Globus pallidus (tissue), 1 donor: ENCODE measurements at places on chromosomes 5 and 9.

DNA sequence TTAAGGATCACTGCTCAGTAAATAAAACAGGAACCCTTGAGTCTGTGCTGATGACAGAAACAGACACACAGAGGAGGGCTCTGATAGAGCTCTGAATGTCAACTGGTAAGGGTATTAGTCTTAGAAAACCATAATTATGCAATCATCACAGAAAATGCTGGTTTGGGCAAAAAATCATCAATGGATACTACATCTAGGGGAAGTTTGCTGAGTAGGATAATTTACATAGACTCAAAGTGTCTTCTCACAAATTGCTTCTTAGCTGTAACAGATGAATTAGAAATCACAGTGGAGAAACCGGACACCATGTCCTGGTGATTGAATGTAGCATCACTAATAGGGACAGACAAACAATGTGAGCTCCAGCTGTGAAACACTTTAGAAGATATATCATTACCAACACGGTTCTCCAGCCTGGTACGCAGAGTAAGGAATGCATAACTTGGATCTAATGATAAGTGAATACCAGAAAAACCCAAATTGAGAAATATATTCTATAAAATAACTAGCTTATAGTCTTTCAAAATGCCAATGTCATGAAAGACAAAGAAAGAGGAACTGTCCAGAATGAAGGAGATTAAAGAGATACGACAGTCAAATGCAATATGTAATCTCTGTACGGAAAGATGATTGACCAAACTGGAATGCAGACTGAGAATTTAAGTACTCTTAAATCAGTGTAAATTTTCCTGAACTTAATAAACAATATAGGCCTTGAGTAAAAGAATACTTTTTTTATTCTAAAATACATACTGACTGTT is 17.3 kb downstream of the CHD1 start:
- DNase-seq: no peak

DNA sequence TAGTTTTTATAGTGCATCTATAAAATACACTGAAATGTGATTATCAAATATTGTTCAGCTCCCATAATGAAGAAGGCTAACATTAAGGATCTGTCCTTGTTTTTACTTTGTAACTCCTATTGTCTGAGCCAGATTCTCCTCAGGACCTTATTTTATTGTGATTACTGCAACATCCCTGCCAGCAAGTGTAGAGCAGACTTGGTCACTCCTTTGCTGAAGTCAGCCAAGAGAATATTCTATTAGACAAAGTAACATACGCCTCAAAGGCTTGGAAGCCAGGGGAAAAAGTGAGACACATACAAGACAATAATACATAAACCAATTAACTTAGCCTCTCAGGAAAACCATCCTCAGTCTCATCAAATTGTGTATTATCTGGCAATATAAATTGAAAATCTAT is 269.6 kb downstream of the ARL15 start:
- DNase-seq: no peak

DNA sequence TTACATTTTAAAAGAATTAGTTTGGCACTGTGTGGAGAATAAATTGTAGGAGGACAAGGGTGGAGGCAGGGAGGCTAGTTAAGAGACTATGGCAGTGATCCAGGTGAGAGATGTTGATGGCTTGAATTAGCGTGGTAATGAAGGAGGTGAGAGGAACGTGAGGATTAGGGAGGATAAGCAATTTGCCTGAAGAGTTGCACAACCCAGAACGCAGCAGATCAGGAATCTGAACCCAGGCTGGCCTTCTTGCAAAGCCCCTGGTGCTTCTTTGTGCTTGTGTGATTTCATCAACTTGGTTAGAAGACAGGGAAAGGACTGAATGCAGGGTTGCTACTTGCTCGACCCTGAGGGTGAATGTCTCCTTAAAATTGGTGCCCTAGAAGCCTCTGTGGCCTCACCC is 6.9 kb upstream of the SCAMP1 start:
- no peak for DNase-seq

GRCh38 chr9:109535365-109535764 is 37.3 kb upstream of the PTPN3 start:
- no peak for DNase-seq

DNA sequence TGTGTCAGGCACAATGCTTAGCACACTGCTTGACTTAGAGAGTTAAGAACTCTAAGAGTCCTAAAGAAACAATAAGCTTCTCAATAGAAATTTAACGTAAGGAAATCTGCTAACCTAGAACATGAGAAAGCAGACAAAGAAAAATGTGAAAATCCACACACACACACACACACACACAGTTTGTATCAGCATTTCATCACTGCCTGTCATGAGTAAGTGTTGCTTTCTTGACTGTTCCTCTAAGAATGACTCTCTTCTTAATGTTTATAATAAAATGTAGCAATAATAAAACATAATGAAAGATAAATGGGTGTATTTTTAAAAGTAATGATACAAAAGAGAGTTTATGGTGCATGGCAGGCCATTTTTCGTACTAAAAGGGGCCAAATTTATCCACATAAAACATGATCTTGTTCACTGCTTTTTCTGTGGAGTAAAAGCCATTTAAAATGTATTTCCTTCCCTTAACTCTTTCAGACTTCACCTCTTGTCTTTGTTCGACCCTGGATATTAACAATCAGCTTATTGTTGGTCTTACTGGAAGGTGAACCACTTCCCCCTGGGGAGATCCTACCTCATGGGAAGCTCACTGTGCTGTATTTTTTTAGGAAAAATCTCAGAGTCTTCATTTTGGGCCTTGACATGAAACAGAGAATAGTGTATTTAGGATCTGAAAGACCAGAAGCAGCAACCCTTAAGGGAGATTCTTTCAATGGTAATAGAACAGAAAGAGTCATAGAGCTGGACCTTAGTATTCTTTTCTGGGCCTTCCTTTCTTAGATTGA is 107.3 kb upstream of the ANKRD55 start:
- DNase-seq: no peak

DNA sequence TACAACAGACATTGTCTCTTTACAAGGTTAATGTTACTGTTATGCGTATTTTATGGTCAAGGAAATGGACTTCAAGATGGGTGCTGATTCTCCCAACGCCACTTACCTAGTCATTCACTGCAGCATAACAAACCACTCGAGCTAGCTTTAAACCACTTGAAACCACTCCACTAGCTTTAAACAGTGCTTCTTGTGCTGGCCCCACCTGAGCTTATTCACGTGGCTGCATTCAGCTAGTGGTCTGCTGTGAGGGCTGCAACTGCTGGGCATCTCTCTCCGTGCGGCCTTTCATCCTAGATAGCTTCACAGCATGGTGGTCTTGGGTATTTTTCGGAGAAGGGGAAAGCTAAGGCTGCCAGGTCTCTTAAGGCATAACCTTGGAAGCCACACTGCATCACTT is 3.5 kb upstream of the HRH2 start:
- no peak for DNase-seq

GRCh38 chr9:87950765-87951488 is 23.4 kb downstream of the CDK20 start:
- DNase-seq: no peak

GRCh38 chr5:159286420-159287035 is 23.4 kb downstream of the UBLCP1 start:
- peak; percentile 31 for DNase-seq
